ENCODE measurements at places on chromosomes 1 and 21.

GRCh38 chr1:89672489-89673183 lies 39.7 kb downstream of the LRRC8C start:
- no peak for DNase-seq

DNA sequence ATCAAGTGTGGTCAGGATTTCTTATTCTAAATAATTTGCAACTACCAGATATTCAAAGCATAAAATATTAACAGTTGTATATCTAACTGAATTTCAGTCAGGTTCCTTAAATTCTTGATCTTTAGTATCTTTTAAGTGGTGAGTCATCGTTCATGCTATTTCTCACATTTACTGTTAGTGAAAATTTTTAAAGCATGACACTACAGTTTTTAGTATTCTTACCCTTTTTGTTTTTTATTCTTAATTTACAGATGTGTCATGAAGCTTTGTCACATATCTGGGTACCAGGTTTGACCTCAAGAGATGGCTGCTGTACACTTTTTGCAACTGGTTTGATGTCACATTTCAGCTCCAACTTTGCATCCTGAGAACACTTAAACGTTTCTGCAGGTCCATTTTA lies 12.7 kb downstream of the AKIRIN1 start:
- no peak for DNase-seq

GRCh38 chr1:54483875-54484437 lies 64.1 kb upstream of the ACOT11 start:
- DNase-seq = no peak

- no peak for DNase-seq
Measured at GRCh38 chr1:204821476-204821875, 49.2 kb upstream of the NFASC start.

- DNase-seq = no peak
Measured at GRCh38 chr1:81597720-81598426, 202.9 kb upstream of the ADGRL2 start.

DNA sequence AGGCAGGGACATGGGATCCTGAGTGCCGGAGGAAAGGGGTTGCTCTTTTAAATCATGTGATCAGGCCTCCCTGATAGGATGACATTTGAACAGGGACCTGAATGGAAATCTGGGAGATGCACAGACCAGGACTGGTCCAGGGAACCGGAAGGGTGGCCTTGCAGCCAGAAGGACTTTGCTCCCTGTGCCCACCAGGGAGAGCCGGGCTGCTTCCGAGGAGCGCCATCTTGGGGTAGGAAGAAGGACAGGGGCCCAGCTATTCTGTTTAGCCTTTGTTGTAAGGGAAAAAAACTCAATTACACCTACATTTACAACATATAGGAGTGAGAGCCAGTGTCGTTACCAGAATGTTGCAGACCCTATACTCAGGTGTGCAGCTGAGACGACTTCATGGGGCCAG lies 5.5 kb downstream of the KLHDC7A start:
- no peak for DNase-seq

DNA sequence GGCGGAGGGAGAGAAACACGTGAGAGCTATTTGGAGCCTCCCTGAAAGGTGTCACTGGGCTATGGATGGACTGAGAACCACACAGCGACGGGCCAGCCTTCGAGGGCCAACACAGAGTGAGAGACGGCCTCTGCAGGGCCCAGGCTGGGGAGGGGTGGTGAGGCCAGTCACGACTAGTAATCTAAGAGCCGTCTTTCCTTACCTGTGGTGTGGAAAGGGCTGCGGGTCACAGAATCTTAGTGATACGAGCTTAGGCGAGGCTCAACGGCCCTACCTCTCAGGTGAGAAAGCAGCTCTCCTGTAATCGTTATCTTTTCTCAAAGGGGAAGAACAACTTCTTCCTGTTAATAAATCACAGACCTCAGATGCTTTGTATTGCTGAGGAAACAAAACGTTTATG lies 33.4 kb upstream of the COX20 start:
- DNase-seq = no peak

DNA sequence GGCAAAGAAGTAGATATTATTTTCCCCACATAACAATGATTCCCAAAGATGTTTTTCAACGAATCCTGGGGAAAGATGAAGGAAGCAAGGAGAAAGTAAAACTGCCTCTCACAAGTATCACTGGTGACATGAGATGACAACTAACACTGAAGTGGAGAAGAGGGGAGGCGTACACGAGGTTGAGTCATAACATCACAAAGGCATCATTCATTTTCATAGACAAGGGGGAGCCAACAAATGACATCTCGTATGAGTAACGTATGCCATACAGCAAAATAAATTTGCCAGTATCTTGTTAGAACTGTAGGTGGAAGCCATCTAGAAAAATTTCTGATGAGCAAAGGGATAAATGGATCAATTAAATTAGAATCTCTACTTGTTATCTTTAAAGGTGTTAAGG lies 56.6 kb downstream of the ATP1B1 start:
- DNase-seq = peak; percentile 27

DNA sequence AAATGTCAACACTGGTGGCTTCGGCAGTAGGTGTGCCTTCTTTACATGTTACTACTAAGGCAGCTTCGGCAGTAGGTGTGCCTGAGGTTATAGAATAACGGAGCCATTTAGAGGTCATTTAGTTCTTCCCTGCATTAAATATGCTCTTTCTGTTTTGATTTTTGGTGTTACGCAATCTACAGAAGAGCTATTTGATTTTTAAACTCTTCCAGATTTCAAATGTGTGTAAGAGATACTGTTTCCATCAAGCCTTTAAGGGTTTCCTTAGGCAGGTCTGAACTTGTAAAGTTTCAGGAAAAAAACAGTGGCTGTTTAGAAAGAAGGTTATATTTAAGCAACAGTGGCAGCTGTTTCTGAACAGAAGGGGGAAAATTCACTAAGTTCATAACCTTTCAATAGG lies 54.8 kb downstream of the PIK3R3 start:
- no peak for DNase-seq

DNA sequence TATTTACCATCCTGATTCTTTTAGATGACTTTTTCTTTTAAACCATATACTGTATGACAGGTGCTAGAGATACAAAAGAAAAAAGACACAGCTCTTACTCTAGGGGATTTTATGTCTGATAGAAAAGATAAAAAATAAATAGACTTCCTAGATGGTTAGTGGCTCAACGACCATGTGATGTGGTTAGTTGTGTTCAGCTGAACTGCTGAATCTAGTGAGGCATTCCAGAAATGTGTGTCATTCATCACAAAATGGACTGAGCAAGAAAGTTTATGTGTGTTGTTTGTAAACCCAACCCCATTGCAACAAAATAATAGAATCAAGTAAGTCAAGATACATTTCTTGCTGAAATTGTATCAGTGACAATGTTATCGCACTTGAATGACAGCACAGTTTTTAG lies 205.8 kb upstream of the LYPLAL1 start:
- DNase-seq = no peak

- DNase-seq = no peak
Measured at GRCh38 chr1:46188295-46189030, 9.8 kb downstream of the POMGNT1 start.

DNA sequence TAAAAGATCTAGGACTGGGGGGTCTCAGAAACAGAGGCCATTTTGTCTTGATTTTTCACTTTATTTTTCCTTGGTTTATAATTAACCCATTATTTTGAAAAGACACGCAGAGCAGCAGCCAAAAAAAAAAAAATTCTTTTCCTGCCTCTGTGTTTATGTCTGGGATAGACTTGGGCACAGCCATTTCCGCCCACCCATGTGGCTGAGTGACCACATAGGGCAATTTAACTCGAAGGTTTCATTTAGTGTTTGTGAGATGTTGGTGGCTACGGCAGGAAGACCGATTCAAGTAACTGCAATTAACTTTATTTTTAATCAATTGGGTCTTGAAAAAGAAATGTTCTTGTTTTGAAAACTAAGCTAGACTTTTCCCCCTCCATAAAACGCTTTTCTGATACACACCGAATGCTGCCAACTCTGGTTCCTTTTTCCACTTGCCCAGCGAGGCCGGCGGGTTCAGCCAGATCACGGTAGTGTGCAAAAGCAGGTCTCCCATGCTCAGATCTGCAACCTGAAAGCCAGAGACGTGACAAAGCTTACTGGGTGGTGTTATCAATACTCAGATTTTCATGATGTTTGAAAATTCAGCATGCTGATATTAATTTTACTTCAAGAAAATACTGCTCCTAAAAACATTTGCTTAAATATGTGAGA lies 97.4 kb upstream of the KRTAP19-8 start:
- DNase-seq = no peak

DNA sequence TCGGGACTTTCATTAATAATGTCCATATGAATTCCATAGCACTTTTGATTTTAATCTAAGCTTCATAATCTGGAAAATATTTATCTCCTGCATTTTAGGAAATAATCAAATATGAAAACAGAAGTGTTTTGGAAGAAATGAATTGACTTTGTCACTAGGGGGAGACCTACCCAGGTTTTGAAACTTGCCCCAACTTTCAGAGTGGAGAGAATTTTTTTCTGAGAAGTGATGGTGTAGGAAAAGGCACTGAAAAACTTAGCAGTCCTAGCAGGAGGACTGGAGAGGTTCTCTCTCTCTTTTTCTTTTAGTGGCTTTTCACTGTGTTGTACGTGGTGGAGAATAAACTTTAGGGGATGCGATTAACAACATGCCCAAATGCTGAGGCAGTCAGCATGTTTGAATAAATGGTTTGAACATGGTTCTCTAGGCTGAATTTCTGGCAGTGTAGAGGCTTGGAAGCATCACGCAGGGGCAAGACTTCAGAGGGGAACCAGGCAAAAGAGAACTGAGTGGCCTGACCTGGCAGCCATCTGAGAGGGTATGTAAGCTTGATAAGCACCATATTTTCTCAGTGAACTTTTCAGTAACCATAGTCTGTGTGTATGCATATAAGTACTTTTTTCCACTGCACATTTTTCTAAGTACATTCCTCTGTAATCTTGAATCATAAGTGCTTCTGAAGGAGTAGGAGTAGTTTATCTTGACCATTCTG lies 68.3 kb upstream of the NEK7 start:
- peak; percentile 42 for DNase-seq

DNA sequence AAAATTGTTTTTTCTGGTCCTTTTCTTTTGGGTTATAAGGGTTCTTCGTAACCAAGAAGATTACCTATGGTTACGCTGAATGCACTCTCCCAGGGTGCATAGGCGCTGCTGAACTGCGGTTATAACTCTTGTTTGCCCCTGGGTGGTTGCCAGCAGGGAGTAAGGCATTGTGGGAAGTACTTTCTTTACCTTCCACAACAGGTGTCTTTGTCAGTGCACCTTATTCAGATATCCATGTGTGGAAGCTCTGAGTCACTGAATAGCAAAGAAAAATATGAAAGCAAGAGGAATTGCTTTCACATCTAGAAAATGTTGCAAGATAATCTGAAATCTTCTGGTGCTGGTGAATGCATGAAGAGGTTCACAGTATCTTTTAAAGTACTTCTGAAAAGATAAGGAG lies 124.4 kb upstream of the CACYBP start:
- DNase-seq = no peak

- no peak for DNase-seq
Measured at GRCh38 chr1:179200586-179200985, 28.9 kb downstream of the ABL2 start.

DNA sequence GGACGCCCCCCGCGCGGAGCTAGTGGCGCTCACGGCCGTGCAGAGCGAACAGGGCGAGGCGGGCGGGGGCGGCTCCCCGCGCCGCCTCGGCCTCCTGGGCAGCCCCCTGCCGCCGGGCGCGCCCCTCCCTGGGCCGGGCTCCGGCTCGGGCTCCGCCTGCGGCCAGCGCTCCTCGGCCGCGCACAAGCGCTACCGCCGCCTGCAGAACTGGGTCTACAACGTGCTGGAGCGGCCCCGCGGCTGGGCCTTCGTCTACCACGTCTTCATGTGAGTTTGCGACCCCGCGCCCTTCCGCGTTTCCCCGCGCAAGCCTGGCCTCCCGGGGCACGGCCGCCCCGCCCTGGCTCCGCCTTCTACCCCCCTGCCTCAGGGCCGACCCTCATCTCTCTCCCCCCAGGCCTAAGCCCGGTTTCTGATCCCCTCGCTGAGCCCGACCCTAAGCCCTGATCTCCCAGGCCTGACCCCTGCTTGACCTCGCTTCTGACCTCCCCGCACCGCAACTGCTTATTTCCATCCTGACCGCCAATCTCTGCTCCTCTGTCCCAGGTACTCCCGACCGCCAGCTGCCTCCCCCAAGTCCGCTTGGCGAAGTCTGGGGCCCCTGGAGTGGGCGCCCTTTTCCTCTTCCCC lies 669 bp downstream of the KCNQ4 start:
- DNase-seq = no peak

DNA sequence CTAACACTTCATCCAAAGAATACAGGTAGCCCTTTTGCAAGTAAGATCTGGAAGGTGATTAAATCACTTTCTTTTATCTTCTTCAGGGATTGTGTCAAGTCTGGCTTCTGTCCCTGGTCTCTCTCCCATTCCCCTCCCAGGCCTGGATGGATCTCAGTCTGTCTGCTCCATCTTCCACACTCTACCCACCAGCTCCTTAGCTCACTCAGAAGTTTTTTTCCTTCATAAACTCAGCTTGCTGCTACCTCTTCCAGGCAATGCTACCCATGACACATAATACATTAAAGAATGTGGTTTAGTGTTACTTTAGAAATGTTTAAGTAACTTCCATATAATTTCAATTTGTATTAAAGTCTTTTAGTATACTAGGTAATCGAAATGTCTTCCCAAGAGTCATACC lies 133.1 kb downstream of the AKT3 start:
- DNase-seq = no peak

- no peak for DNase-seq
Measured at GRCh38 chr1:211734359-211734758, 58.9 kb upstream of the NEK2 start.

Data from GM10248 (cell line).